Astrocyte of the spinal cord (primary cell): ENCODE measurements at places on chromosomes 4 and X.
A peak's percentile ranks its signal among the peaks of the same experiment; 100 is the strongest.

DNA sequence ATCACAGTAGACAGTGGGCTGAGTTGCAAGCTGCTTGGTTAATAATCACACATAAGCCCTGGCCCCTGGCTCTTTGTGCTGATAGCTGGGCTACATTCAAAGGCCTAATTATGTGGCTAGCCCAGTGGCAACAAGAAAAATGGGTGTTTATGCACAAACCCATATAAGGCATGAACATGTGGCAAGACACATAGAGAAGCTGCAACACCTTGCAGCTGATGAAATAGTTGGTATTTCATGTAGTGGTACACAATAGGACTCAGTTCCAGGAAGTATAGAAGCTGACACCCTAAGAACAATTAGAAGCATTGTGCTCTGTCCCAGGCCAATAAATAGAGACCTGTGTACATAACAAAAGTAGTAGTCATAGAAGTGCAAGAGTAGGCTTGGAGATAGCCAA is 14.6 kb upstream of the ZNF630 start:
- DNase-seq: no peak

DNA sequence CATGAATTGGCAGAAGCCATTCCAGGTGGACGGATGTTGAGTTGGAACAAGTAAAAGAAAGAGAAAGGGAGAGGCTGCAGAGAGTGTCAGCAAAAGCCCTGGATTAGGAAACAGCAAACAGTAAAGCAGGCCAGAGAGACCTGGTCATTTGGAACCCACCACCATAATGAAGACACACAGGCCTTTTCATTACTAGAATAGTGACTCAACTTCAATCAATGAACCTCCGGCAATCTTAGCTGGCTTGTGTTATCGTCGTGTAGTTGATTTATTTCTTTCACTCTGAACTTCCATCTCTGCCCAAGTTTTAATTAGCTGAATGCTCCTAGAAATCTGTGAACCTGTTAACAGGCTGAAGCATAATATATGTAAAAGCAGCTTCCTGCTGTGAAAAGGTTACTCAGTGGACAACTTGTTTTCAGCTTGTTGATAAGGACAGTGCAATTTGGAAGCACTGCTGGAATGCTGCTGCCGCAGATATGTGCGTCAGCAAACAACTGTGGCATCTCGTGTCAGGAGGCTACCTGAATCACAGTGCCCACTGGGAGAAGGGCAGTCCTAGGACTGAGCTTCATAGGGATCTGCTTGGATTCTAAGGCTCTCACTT is 68.8 kb downstream of the SPANXN4 start:
- no peak for DNase-seq

DNA sequence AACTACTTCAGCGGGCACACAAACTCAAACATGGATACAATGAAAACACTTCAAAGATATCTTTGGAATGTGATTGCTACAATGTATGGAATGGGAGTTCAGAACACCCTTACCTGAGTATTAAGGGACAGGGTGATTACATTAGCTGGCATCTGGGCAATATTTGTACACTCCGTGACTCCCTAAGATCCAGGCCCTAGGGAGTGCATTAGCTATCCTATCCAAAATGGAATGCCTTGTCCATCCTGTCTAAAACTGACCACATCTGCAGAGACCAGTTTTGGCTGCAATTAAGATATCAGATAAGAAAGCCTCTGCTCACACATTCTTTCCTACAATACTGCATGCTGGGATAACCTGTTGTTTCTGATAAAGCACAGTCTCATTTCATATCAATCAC is 176.6 kb upstream of the EMCN start:
- DNase-seq: no peak

- DNase-seq: no peak
Observed at GRCh38 chrX:41868392-41868977, 54.9 kb downstream of the CASK start.

- DNase-seq: no peak
Observed at GRCh38 chrX:52509916-52510315, 6.9 kb downstream of the XAGE1B start.

GRCh38 chr4:152063621-152064240 is 302.9 kb upstream of the GATB start:
- no peak for DNase-seq

- no peak for DNase-seq
Observed at GRCh38 chr4:105162123-105162796, 15.6 kb downstream of the TET2 start.

GRCh38 chr4:22090661-22091351 is 142.2 kb upstream of the KCNIP4 start:
- DNase-seq: peak; percentile 22
